ENCODE measurements at places on chromosomes 11 and 22. TPM values are rescaled to one million over a fixed set of nuclear protein-coding genes. Genes with fewer than 3 reads are reported as not detected.
A peak's percentile ranks its signal among the peaks of the same experiment; 100 is the strongest.

Gene TIGD3
- 0.42 TPM for total RNA-seq

- DNase-seq, result no peak
Measured at GRCh38 chr11:123416566-123416965, 13.5 kb upstream of the GRAMD1B start.

Gene JAML
- not detected for total RNA-seq

DNA sequence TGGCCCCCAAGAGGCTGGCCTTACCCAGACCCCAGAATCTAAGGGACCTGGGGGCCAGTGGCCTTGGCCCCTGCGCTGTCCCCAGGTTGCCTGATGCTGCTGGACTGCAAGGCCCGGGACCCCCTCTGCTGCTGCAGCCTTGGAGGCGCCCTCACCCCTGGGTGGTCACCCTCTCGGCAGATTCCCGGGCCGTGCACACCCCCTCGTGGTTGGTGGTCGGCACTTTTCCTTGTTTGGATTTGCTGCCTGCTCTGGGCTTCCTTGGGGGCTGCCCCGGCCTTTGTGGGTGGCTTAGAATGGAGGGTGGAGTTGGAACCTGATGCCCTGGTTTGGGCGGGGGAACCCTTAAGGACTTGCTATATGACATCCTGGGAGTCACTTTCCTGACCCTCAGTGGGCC lies 5.3 kb downstream of the RIN1 start:
- DNase-seq, result no peak

Gene ADAMTS15
- 9.0 TPM for total RNA-seq

Gene TH
- not detected for total RNA-seq

GRCh38 chr11:87063982-87064381 lies 26.2 kb downstream of the TMEM135 start:
- no peak for DNase-seq

Gene GGTLC2
- total RNA-seq, result not detected

GRCh38 chr11:44282620-44283019 lies 27.3 kb downstream of the ALX4 start:
- no peak for DNase-seq

Gene OR5M3
- not detected for total RNA-seq

- DNase-seq, result no peak
Measured at GRCh38 chr22:19037282-19038163, 84.7 kb downstream of the DGCR2 start.

- no peak for DNase-seq
Measured at GRCh38 chr11:1296287-1296686, 13.1 kb downstream of the TOLLIP start.

- DNase-seq, result no peak
Measured at GRCh38 chr11:79273781-79274180, 167.0 kb downstream of the TENM4 start.

DNA sequence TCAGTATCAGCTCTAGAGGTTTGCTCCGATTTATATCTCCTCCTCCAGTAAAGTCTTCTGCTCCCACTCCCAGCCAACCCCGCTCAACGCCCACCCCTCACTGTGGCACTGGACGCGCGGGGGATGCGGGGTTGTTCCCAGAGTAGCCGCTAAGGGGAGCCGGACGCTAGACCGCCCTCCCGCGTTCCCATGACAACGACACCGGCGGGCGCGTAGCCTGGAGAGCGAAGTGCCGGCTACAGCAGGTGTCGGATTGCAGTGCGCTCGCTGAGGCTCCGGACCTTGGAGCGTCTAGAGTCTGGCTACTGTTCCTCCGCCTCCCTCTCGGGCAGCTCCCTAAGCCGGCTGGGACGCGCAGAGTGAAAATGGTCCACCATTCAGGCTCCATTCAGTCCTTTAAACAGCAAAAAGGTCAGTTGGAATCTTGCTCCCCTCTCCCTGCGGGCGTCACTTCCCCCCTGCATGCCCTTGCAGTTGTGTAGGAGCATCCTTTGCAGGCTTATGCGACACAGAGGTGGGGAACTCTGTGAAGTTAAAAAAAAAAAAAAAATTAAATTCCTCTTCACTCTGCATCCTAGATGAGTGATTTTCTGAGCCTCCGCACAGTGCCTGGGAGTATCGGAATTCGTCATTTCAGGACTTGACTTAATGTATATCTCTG lies at the start of gene ANO3:
TSS of gene ANO3 (plus strand) at position 220 of the 661 bp plus-strand sequence. CDS start at position 366, 146 bp downstream.
- peak; percentile 92 for DNase-seq

GRCh38 chr22:24775769-24776492 lies 1.4 kb upstream of the PIWIL3 start:
- no peak for DNase-seq

DNA sequence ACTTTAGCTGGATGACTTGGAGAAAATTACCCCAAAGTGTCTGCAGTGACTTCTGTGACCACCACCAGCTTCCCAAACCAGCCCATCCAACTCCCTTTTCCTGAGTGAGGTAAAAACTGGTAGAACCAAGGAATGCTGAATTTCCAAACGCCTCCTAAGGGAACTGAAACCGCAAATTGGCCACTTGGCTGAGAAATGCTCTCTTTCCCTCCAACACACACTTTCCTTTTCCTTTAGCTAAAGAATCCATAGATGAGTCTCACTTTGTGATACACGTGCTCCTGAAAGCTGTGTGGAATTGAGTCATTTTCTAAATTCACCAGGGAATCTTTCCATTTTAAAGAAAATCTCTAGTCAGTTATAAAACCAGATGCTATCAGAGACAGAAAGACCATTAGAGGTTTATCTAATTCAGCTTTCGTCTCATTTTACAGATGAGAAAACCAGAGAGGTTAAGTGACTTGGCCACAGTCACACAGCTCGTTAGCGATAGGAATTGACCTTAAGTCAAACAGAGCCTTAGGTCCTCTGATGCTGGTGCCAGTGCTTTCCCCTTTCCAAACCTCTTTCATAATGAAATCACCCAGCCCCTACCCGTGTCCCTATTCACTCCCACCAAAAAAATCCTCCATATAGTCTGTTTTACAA lies 137.2 kb downstream of the COMMD9 start:
- DNase-seq, result peak; percentile 61

Gene SCGB2A2
- total RNA-seq, result not detected
